ENCODE measurements at places on chromosomes 2 and 18. TPM values are rescaled to one million over a fixed set of nuclear protein-coding genes. Genes with fewer than 3 reads are reported as not detected.

DNA sequence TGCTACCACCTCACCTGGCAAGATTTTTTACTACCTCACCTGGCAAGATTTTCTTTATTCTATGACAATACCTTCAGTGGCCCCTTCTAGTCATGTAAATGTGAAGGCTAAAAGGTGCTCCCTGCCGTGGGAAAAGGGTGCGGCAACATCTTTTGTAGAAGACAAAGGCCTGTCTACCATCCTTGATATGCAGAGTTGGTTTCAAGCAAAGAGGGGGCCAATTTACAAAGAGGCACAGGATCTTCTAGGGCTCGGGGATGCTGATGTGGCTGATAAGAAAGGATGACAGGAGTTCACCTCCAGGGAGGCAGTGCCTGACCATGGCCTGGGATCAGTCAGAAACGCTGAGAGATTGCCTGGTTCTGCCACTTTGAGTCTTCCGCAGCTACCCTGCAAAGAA lies 165.4 kb upstream of the SLC1A4 start:
- no peak for DNase-seq

GRCh38 chr2:217903142-217903858 lies 99.5 kb downstream of the TNS1 start:
- no peak for DNase-seq

RAB10 gene
- 140 TPM for total RNA-seq

- DNase-seq = no peak
These were observed 65.4 kb downstream of the ARHGAP25 start for GRCh38 chr2:68800027-68800401.

DNA sequence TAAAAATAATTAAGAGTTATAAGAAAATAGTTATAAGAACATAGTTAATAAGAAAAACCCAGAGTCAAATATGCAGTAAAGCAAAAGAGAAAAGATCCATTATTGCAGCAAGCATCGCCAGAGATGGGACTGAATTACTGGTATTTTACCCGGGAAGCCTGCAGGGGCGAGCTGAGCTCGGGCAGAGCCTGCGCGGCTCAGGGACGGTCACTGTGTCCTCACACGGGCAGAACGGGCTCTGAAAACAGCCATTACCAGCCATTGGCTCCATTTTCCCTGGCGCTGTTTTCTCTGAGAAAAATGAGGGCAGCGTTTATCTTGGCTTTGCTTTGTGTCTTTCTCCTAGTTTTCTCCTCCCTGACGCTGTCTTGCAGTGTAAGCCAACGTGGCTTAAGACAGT lies 95.3 kb upstream of the ALKAL2 start:
- DNase-seq = no peak

SLC9A4 gene
- 0.09 TPM for total RNA-seq

- no peak for DNase-seq
These were observed 243.4 kb downstream of the LDLRAD4 start for GRCh38 chr18:13461936-13462335.

IL18RAP gene
- 6.8 TPM for total RNA-seq

DNA sequence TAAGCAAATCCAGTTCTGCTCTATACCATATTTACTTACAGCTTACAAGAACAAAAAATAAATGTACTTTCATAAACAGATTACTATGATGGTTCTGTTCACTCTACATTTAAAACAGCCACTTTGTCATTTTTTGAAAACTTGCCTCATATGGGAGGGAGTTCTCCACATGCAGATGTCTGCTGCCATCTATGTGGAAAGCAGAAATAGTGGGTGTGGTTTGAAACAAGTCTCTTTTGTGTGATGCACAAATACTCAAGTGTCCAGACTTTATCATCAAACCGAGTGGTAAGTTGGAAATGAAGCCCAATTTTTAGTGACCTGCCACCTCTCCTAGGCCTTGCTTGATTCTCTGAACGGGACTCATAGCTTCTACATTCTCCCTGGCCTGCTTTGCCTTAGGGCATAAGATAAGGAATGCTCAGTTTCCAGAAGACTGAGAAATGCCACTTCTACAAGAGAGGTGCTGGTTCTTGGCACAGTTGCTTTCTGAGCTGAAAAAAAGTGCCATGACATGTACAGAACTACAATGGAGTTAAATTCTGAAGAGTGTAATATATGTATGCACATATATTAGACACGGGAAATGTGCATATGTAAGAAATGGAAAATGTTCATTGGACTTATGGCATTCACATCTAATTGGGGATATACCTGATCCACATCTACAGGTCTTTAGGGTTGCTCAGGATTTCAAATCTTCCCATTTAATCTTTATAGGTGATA lies 221.0 kb downstream of the SLC8A1 start:
- DNase-seq = no peak

- DNase-seq = no peak
These were observed 564.0 kb downstream of the TNS1 start for GRCh38 chr2:217438821-217439220.

GPBAR1 gene
- 0.41 TPM for total RNA-seq

GRCh38 chr2:57515366-57515765 lies 531.2 kb upstream of the VRK2 start:
- DNase-seq = no peak

- no peak for DNase-seq
These were observed 24.3 kb downstream of the INPP5D start for GRCh38 chr2:233084488-233084887.

DNA sequence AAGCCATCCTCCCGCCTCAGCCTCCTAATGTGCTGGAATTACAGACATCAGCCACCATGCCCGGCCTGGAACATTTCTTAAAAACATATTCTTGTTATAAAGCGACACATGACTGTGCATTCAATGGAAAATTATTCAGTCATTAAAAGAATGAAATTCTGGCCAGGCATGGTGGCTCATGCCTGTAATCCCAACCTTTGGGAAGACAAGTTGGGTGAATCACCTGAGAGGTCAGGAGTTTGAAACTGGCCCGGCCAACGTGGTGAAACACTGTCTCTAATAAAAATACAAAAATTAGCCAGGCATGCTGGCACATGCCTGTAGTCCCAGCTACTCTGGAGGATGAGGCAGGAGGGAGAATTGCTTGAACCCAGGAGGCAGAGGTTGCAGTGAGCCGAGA lies 21.6 kb upstream of the RPRD1A start:
- DNase-seq = no peak

EGR4 gene
- 0.46 TPM for total RNA-seq

CDH2 gene
- total RNA-seq = 0.07 TPM

GRCh38 chr2:33859811-33860461 lies 260.8 kb upstream of the FAM98A start:
- no peak for DNase-seq

MROH2A gene
- total RNA-seq = not detected

OTX1 gene
- total RNA-seq = not detected

SP140 gene
- total RNA-seq = 316 TPM

DNA sequence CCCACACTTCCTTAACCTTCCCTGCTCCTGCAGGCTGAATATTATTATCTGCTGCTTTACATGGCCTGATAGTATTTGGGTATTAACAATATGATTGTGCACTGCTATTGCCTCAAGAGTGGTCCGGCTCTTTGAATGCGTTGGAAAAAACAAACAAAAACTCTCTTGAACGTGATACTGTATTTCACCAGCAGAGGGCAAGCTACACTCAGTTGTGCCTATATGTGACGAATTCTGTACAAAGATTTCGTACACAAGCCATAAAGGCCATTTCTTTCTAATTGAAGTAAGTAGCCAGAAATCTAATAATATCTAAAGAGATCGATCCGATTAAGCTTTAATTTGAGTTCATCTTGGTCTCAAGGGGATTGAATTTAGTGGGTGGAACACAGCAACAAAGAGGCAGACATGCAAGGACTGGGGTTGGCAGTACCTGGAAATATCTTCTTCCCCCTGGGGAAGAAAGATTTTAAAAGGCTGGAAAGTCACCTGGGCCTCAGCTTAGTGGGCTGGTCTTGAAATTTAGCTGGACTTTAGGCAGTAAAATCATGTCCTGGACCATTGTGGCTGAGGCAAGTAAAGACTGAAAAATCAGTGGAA lies 49.3 kb upstream of the RAB6D start:
- DNase-seq = no peak

Data from activated T-helper 2 cell treated with anti-CD3 and anti-CD28 coated beads, Interferon-gamma antibody, Interleukin-2, Interleukin-4, amounts not matched to agents 10 μg/mL and 5 μg/mL and 100 μg/mL, durations not matched to agents 14 hours and 24 hours and 36 hours (primary cell).